ENCODE measurements at places on chromosomes 12 and 14. TPM values are rescaled to one million over a fixed set of nuclear protein-coding genes. Genes with fewer than 3 reads are reported as not detected.
A peak's percentile ranks its signal among the peaks of the same experiment; 100 is the strongest.

NR1H4 gene
- total RNA-seq: not detected

ZNF140 gene
- 7.1 TPM for total RNA-seq

TTC6 gene
- total RNA-seq: not detected

TBX5 gene
- not detected for total RNA-seq

PTGER2 gene
- total RNA-seq: 94.5 TPM

SLC7A7 gene
- 0.59 TPM for total RNA-seq

GRIP1 gene
- not detected for total RNA-seq

DNA sequence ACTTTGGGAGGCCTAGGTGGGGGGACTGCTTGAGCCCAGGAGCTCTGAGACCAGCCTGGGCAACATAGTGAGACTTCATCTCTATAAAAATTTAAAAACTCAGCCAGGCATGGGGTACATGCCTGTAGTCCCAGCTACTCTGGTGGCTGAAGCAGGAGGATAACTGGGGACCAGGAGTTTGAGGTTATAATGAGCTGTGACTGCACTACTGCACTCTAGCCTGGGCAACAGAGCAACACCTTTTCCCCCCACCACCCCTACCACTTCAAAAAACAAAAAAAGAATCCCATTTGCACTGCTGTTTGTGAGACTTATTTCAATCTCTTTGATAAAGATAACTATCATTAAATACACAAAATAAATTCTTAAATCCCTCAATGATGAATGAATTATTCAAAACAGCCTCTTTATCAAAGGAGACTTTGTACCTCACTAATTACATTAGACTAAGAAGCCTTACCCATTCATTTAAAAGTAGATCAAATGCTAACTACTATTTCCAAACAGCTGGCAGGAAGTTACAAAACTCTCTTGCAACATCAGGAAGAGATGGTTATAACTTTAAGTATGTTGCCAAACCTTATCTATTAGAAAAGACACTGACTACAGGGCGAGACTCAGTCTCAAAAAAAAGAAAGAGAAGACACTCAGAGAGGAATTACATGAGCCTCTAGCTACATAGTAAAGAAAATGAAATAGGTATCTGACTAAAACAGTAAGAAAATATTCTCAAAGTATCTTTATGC is 14.7 kb downstream of the BLTP3B start:
- peak overlapping the region; percentile 82 for H3K4me3 ChIP-seq
- H3K27me3 ChIP-seq: no peaks in the 10 kb centered on the region
- H3K27ac ChIP-seq: peak overlapping the region; percentile 97
- no peak for DNase-seq
- H3K4me1 ChIP-seq: peaks cover 29% of the 10 kb centered on the region

- no peak overlapping the region for H3K27ac ChIP-seq
- no peak for DNase-seq
- H3K36me3 ChIP-seq: peaks cover 5% of the 10 kb centered on the region
- H3K27me3 ChIP-seq: no peaks in the 10 kb centered on the region
These were observed 8.9 kb upstream of the RPLP0 start for GRCh38 chr12:120209851-120210250.

DNA sequence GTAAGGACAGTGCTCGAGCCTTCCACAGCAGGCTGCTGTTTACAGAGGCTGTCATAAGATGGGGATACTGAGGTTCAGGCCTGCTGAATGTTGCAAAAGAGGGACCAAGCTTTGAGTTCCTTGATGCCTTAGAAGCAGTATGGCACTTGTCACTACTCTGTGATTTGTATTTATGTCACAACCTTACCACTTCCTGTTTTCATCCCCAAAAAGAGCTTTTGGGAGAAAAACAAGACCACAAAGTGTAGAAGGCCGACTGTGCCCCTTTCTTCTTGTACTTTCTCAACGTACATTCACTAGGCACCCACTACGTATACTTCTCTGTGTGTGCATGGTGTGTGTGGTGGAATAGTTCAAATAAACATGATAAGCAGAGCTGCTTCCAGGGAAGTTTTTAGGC is 90.1 kb downstream of the DRAM1 start:
- H3K27ac ChIP-seq: no peak overlapping the region
- H3K27me3 ChIP-seq: peaks cover 16% of the 10 kb centered on the region
- H3K4me1 ChIP-seq: peaks cover 3% of the 10 kb centered on the region

DNA sequence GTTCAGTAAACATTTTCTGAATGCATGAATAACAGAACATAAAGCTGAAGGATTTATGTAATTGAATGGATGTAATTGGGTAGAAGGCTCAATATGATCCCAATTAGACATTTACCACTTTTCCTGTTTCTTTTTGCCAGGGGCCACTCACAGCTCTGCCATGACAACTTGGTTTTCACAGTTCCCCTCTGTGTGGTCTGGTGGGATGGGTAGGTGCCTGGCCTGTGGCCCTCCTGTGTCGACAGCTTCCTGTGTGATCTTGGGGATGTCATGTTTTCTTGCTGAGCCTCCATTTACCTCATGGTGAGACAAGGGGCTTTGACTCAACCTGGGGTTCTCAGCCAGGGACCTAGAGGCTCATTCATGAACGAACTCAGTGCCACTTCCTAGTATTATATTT is 12.6 kb upstream of the SERPINA10 start:
- DNase-seq: no peak
- H3K4me1 ChIP-seq: peaks cover 8% of the 10 kb centered on the region
- no peak overlapping the region for H3K4me3 ChIP-seq
- H3K27me3 ChIP-seq: peaks cover 13% of the 10 kb centered on the region
- H3K27ac ChIP-seq: no peak overlapping the region

DNA sequence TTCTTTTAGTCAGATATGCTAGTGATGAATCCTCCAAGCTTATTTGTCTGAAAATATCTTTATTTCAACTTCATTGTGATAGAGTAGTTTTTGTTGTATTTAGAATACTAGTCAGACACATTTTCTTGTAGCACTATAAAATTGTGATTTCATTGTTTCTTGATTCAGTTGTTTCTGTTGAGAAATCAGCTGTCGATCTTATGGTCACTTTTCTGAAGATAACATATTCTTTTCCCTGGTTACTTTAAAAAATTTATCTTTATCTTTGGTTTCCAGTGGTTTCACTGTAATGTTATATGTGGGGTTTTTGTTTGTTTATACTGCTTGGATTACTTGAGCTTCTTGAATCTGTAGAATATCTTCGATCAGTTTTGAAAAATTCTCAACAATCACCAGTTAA is 426.1 kb downstream of the SOX5 start:
- no peaks in the 10 kb centered on the region for H3K27me3 ChIP-seq
- no peak overlapping the region for H3K27ac ChIP-seq
- no peaks in the 10 kb centered on the region for H3K4me1 ChIP-seq
- DNase-seq: no peak
- H3K36me3 ChIP-seq: peaks cover 6% of the 10 kb centered on the region

DNA sequence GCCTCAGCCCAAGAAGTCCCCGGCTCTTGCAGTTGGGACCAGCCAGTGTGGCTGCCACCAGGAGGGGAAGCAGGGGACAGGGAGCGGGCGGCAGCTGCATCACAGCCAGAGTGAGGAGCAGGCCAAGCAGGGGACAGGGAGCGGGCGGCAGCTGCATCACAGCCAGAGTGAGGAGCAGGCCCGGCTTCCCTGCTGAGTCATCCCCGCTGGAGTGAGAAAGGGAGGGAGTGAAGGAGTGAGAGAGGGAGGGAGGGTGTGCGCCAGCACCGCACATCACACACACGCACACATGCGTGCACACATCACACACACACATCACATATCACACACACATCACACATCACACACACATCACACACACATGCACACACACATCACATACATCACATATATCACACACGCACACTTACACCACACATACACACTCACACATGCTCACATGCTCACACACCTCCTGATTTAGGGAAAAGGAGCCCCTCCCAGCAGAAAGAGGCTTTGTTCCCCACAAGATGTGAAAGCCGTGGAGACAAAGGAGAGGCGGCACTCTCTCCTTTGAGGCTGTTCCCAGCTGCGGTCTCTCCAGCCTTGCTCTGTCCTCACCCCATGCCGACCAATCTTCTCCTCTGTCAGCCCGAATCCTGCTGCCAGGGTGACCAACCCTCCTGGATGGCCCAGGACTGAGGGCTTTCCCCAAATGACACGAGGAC is 16.7 kb upstream of the ZDHHC22 start:
- no peak for DNase-seq
- H3K36me3 ChIP-seq: no peaks in the 10 kb centered on the region
- no peak overlapping the region for H3K27ac ChIP-seq
- peaks cover 44% of the 10 kb centered on the region for H3K27me3 ChIP-seq

GRCh38 chr12:10557766-10558165 is 52.1 kb downstream of the EIF2S3B start:
- H3K4me3 ChIP-seq: peak overlapping the region; percentile 90
- peak overlapping the region; percentile 92 for H3K27ac ChIP-seq
- no peaks in the 10 kb centered on the region for H3K27me3 ChIP-seq

GRCh38 chr12:123523518-123523917 is 10.0 kb downstream of the RILPL1 start:
- no peak overlapping the region for H3K4me3 ChIP-seq
- H3K4me1 ChIP-seq: no peaks in the 10 kb centered on the region
- H3K27ac ChIP-seq: no peak overlapping the region
- DNase-seq: no peak
- H3K36me3 ChIP-seq: no peaks in the 10 kb centered on the region
- H3K27me3 ChIP-seq: no peaks in the 10 kb centered on the region

- no peak overlapping the region for H3K27ac ChIP-seq
- H3K4me3 ChIP-seq: no peak overlapping the region
- no peaks in the 10 kb centered on the region for H3K27me3 ChIP-seq
These were observed 5.1 kb downstream of the COX14 start for GRCh38 chr12:50117057-50117622.

GRCh38 chr14:50318031-50318626 is 6.0 kb downstream of the DMAC2L start:
- H3K27me3 ChIP-seq: no peaks in the 10 kb centered on the region
- H3K4me1 ChIP-seq: peaks cover 41% of the 10 kb centered on the region
- no peak overlapping the region for H3K4me3 ChIP-seq
- H3K27ac ChIP-seq: no peak overlapping the region

- no peaks in the 10 kb centered on the region for H3K27me3 ChIP-seq
- DNase-seq: no peak
These were observed 84.2 kb upstream of the TMEM263 start for GRCh38 chr12:106871477-106871876.

GRCh38 chr12:67697443-67697842 is 48.9 kb downstream of the DYRK2 start:
- peaks cover 12% of the 10 kb centered on the region for H3K27me3 ChIP-seq
- H3K4me3 ChIP-seq: peak overlapping the region; percentile 76
- peaks cover 39% of the 10 kb centered on the region for H3K4me1 ChIP-seq
- H3K36me3 ChIP-seq: no peaks in the 10 kb centered on the region

DNA sequence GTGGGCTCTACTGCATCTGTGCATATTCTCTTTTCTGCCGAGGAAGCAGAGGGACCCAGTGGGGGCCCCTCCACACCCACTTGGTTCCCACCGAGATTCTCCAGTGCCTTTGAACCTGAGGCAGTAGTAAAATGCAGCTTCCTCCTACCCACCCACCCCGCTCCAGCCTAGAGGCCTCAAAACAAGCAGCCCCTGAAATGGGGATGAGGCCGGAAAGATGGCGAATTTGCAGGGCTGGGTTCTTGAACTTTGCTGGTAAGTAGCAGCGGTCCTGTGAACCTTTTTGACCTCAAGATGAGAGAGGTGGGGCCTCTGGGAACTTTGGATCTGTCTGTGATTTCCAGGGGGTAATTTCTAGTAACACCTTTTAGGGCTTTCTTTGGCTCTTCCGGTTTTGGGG is 15.4 kb downstream of the PLEKHG3 start:
- H3K4me1 ChIP-seq: peaks cover 80% of the 10 kb centered on the region
- H3K36me3 ChIP-seq: peaks cover under 1% of the 10 kb centered on the region
- H3K4me3 ChIP-seq: peak overlapping the region; percentile 32
- DNase-seq: no peak
- H3K27me3 ChIP-seq: no peaks in the 10 kb centered on the region

DNA sequence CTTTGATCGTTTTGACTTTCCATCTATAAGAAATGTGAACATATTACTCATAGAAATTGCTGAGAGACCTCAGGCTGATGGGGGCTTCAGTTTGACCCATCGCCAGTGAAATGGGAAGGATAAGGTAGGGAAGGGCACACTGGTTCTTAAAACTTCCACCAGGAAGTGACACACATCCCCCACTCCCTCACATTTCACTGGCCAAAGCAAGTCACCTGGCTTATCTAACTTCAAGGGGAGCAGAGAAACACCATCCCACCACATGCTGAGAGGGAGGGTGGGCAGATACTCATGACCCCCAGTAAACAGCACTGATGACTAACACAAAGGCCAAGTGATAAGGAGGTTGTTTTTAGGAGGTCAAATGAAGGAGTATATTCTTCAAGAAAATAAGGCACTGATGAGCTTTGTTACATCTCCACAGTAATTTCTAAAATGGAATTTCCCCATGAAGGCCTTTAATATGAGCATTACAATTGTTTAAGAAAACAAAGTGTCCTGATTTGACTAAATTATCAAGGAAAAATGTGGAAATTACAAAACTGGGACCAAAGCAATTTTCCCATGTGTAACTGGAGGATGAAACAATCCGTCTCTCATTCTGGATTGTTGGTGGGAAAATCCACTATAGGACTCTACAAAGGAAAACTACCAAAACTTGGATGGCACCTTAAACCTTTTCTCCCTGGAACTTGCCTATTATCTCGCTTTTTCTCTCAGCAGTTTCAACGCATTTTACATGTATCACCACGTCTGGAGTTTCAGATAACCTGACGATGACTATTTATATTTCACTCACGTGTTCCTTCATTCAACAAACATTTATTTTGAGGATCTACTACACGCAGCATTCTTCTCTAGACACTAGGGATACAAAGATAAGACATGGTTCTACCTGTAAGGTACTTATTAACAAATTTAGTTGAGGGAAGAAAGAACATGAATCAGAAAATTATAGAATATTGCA is 91.8 kb upstream of the EEA1 start:
- H3K27ac ChIP-seq: no peak overlapping the region
- no peak overlapping the region for H3K4me3 ChIP-seq
- no peaks in the 10 kb centered on the region for H3K4me1 ChIP-seq
- peaks cover 2% of the 10 kb centered on the region for H3K27me3 ChIP-seq

DNA sequence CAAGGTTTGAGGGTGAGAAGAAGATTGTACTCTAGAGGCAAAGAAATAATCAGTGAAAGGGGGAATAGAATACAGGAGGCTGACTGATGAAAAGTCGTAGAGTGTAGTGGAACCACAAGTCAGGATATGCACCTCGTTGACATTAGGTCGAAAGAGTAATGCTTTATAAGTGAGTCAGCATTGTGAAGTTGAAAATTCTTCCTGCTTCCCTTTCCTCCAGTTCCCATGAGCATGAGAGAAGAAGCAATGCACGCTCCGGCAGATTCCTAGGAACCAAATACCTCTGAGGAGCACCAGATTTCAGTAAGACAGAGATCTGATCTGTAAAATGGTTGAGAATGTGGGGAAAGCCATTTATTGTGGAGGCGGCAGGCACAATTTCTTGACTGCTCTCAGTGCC is 16.5 kb downstream of the CCER1 start:
- H3K27me3 ChIP-seq: peaks cover 12% of the 10 kb centered on the region
- no peak for DNase-seq
- no peak overlapping the region for H3K27ac ChIP-seq
- no peak overlapping the region for H3K4me3 ChIP-seq

GRCh38 chr12:100171248-100171647 is 28.6 kb upstream of the BLTP3B start:
- H3K4me1 ChIP-seq: no peaks in the 10 kb centered on the region
- H3K4me3 ChIP-seq: no peak overlapping the region
- DNase-seq: no peak
- no peaks in the 10 kb centered on the region for H3K27me3 ChIP-seq
- no peaks in the 10 kb centered on the region for H3K36me3 ChIP-seq
